Mesothelial cell of epicardium (in vitro differentiated cells): ENCODE measurements at places on chromosomes 5 and 9. TPM values are rescaled to one million over a fixed set of nuclear protein-coding genes. Genes with fewer than 3 reads are reported as not detected.

TAS2R1 gene
- not detected in 3 replicates for total RNA-seq

TESK1 gene
- total RNA-seq = 48.7 to 52.9 TPM (median 49.0 TPM) in 3 replicates

DRD1 gene
- total RNA-seq = 0.34 to 0.54 TPM (median 0.40 TPM) in 3 replicates

- no peaks in the 10 kb centered on the region for H3K27me3 ChIP-seq
- H3K36me3 ChIP-seq = peaks cover 78% of the 10 kb centered on the region
- no peak overlapping the region for H3K27ac ChIP-seq
- no peaks in the 10 kb centered on the region for H3K4me1 ChIP-seq
- no peak overlapping the region for H3K4me3 ChIP-seq
- no peak for DNase-seq
Observed at GRCh38 chr9:21525174-21525573, 43.1 kb upstream of the IFNE start.

DNA sequence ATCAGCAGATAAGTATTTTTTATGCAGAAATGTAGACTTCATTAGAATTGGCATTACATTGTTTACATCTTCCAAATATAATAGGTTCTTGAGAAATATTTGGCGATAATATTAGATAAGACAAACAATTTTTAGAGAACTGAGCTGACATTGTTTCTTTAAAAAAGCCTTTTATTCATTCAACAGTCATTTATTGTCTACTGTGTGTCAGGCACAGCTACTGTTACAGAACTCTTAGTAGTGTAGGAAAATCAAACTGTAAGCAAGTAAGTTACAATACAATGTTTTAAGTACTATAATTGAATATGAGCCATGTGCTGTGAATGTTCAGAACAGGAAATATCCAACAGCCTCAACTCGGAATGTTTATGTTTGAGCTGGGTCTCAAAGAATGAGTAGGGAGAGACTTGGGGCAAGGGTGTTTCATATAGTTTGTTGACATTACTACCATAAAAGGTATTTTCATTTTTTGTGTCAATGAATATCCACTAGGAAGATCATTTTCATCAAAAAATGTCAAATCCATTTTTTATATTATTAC is 114.0 kb downstream of the CDC42SE2 start:
- no peaks in the 10 kb centered on the region for H3K27me3 ChIP-seq
- peaks cover 13% of the 10 kb centered on the region for H3K4me1 ChIP-seq
- H3K27ac ChIP-seq = no peak overlapping the region
- no peaks in the 10 kb centered on the region for H3K36me3 ChIP-seq

GRCh38 chr5:92890841-92891244 is 690.2 kb downstream of the NR2F1-AS1 start:
- no peak overlapping the region for H3K4me3 ChIP-seq
- H3K27ac ChIP-seq = no peak overlapping the region
- H3K36me3 ChIP-seq = peaks cover 1% of the 10 kb centered on the region

DNA sequence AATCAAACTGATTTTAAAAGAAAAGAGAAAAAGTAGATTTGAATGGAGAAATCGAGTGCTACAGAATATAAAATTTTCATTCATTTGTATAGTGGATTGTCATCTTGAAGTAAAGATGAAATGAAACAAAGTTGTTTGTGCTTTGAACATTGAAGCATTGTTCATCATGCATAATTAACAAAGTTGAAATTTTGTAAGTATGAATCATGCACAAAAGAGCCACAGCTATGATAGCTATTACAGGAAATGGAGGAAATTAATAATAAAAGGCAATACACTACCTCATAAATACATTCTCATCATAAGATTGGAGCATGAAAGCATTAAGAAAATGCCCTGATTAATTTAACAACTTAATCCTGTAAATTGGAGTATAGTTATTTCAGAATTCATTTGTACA is 153.4 kb upstream of the TLX3 start:
- H3K27ac ChIP-seq = no peak overlapping the region
- H3K27me3 ChIP-seq = no peaks in the 10 kb centered on the region
- no peak overlapping the region for H3K4me3 ChIP-seq
- H3K36me3 ChIP-seq = no peaks in the 10 kb centered on the region
- DNase-seq = no peak

DNA sequence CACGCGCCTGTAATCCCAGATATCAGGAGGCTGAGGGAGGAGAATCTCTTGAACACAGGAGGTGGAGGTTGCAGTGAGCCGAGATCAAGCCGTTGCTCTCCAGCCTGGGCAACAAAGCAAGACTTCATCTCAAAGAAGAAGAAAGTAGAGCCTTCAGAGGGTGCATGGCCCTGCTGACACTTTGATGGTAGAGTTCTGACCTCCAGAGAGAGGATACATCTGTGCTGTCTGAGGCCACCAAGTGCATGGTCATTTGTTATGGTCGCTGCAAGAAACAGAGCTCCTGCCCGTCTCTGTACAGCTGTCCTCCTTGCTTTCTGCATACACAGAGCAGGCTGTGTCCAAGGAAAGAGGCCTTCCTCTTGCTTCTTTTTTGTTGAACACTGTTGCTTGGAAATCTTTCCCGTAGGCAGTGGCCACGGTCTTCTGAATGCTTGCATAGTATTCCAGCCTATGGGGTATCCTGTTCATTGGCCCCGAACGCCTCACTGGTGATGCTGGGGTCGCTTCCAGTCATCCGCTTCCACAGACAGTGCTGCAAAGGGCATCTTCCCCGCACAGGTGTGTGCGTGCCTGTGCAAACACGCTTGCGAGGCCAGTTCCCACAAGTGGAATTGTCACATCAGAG is 36.8 kb upstream of the UNC5A start:
- H3K36me3 ChIP-seq = no peaks in the 10 kb centered on the region
- H3K27me3 ChIP-seq = peaks cover 75% of the 10 kb centered on the region
- no peak overlapping the region for H3K4me3 ChIP-seq
- no peak overlapping the region for H3K27ac ChIP-seq
- no peak for DNase-seq
